ENCODE measurements at places on chromosomes 1 and 21. TPM values are rescaled to one million over a fixed set of nuclear protein-coding genes. Genes with fewer than 3 reads are reported as not detected.
A peak's percentile ranks its signal among the peaks of the same experiment; 100 is the strongest.

NEK2 gene
- 75.1 TPM for total RNA-seq

DNA sequence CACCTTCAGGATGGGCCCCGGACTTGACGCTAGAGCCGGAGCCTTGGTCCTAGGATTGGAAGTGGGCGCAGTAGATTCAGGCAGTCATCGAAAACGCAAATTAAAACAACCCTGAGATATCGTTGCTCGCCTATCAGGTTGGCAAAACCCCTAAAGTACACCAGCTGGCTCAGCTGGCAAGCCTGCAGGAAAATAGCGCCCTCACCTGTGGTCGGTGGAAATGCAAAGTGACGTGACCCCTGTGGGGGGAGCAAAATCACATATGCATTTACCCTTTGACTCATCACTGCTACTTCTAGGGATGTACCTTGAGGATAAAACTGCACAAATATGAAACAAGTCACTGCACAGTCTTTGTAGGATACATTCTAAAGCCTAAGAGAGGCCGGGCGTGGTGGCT lies 170.3 kb upstream of the TMEM51 start:
- DNase-seq: no peak

LCE2B gene
- total RNA-seq: not detected

RNF186 gene
- not detected for total RNA-seq

GRCh38 chr1:79262745-79263258 lies 256.3 kb upstream of the ADGRL4 start:
- DNase-seq: no peak

- DNase-seq: no peak
Measured at GRCh38 chr1:238950784-238951183, 435.6 kb upstream of the CHRM3 start.

DCDC2B gene
- not detected for total RNA-seq

CA6 gene
- total RNA-seq: not detected

GRCh38 chr1:112514901-112515300 lies 6.1 kb downstream of the WNT2B start:
- no peak for DNase-seq

- DNase-seq: no peak
Measured at GRCh38 chr1:112893288-112894009, 62.5 kb downstream of the SLC16A1 start.

- no peak for DNase-seq
Measured at GRCh38 chr1:167984886-167985489, 48.1 kb upstream of the MPC2 start.

DNA sequence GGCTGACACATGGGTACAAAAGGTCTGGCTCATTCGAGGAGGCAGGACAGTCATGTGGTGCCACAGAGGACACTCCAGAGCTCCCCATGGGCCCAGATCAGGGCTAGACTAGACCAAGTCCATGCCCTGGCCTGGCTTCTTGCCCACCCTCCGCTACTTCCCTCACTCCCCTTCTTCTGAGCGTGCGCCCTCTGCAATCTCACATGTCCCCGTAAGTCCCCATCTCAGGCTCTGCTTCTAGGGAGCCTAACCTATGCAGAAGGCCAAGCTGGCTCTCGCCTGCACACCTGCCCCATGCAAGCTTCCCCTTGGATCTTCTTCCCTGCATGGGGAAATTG lies 553.6 kb downstream of the PTPRU start:
- no peak for DNase-seq

DNA sequence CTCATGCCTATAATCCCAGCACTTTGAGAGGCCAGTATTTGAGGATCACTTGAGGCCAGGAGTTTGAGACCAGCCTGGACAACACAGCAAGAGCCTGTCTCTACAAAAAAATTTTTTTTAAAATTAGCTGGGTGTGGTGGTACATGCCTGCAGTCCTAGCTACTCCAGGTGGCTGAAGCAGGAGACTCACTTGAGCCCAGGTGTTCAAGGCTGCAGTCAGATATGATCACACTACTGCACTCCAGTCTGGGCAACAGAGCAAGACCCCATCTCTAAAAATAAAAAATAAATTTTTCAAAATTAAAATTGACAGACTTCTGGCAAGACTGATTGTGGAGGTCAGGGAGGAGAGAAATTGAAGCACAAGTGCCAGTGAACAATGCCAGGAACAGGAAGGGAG lies 60.8 kb downstream of the ST3GAL3 start:
- no peak for DNase-seq

DNA sequence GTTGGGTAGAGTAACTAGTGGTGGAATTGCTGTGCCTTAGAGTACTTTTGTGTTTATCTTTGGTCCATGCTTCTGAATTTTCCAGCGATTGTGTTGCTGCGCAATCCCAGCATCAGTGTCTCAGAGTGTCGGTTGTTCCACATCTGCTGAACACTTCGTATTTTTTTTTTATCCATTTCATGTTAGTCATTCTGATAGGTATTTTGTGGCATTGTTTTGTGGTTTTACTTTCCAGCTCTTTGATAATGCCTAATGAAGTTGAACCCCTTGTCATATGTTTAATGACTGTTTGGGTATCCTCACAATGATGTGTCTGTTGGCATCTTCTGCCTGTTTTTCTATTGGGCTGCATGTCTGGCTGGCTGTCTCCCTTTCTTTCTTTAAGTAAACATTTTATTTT lies 13.6 kb downstream of the TUFT1 start:
- peak; percentile 39 for DNase-seq

DNA sequence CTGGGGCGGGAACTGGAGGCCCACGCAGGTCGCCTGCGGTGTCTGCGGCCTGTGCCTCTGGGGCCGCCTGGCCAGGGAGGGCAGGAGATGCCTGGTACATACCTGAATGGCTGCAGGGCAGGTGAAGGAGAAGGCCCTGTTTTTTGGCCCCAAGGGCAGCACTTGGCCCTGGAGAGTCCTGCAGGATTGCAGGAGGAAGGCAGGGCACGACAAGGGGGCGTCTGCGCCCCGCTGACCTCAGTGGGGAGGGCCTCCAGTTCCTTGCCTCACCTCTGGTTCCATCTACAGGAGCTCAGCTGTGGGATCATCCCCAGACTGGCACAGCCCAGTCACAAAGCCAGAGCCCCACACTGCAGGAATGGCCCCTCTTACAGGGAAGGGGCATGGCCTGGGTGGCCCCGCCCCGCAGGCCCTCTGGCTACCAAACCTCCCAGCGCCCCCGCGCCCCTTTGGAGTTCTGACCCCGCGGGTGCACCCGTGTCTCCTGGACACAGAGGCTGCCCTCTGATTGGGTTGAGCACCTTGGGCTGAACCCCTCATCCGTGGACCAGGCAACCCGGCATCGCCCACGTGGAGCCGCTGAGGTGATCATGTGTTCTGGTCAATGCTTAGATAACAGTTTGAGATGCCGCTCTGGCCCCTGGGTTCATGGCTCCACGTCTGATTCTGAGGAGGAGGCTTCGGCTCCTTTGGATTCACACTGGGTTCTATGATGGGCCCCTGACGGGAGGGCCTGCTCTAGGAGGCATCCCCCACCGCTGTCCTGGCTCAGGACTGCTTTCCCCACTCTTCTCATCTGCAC lies 1.3 kb upstream of the PEX10 start:
- DNase-seq: no peak

- no peak for DNase-seq
Measured at GRCh38 chr1:13505020-13505419, 8.8 kb downstream of the LRRC38 start.

GRCh38 chr1:9119745-9120144 lies 9.2 kb downstream of the GPR157 start:
- no peak for DNase-seq

- no peak for DNase-seq
Measured at GRCh38 chr1:28807046-28807445, 4.9 kb upstream of the OPRD1 start.

GRCh38 chr1:202234331-202235002 lies 40.9 kb downstream of the LGR6 start:
- no peak for DNase-seq

- DNase-seq: no peak
Measured at GRCh38 chr1:225825078-225825477, 15.2 kb downstream of the EPHX1 start.

RGS7 gene
- 0.37 TPM for total RNA-seq
